ENCODE measurements at places on chromosomes 4 and X.

GRCh38 chrX:153411255-153411987, at the start of gene ZFP92:
Gene ZFP92, plus strand, starts transcription at chrX:153411472. Its CDS starts 6,851 bp downstream, at chrX:153418323.
- DNase-seq: peak; percentile 5

- no peak for DNase-seq
Observed at GRCh38 chrX:135112096-135112729, 8.1 kb downstream of the ETDB start.

DNA sequence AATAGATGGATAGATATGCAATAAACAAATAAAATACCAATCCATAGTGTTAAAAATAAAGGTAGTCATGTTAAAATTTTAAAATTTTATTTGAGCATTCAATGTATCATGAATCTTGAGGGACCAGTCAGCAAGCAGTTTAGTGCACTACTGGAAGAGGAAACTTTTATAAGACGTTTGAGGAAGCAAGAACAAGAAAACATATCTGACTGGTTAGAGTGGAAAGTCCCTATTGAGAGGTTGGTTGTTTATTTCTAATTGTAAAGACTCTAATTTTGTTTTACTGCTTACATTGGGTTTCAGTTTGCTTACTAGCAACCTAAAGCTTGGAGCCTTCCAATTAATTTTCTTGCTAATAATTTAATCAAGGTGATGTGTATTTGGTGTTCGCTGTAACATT, 786.2 kb downstream of the RAB28 start:
- DNase-seq: no peak

DNA sequence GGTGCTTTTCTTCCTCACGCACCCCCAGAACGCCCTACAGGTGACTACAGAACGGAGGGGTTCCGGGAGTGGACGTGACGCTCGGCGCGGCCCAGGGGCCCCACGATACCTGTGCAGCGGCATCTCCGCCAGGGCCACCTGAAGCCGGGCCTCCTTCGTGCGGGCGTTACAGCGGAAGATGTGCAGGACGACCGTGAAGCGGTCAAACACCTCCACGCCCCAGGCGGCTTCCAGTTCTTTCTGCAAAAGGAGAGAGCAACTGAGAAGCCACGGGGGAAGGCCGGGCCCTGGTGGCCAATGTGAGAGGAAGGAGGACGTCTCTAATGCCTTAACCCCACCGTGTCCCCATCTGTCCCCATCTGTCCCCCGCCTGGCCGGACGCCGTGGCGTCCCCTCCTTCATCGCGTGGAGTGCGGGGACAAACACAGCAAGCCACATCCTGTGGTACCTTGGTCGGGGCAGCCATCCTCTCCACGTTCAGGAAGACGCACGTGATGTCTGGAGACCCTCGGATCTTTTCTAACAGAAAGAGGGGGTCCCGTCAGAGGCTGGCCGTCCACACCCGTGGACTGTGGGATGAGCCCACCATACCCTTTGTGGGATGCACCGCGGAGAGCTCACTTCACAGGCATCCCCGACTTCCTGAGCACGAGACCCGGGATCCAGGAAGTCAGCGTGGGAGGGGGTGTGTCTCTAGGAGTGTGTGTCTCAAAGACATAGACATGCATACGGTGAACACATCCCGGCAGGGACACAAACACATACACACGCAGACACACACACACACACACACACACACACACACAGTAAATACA, 3.6 kb downstream of the GTPBP6 start:
- DNase-seq: no peak

DNA sequence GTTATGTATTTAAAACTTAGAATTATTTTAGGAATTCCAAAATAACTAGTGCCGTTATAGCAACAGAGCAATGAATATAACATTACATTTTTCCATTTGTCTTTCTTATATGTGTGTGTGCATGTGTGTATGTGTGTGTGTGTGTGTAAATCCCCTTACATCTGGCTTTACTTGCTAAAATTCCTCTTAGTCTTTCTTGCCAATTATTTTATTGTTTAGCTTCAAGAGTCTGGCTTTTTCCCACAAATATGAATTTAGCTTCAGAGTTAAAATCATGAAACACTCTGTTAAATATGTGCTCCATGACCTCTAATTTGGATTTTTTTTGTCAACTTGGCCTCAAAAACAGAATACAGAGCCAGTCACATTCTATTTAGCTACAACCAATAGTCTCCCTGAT, 18.9 kb downstream of the FGF13 start:
- DNase-seq: no peak

- DNase-seq: no peak
Observed at GRCh38 chrX:109774136-109774535, 41.1 kb upstream of the ACSL4 start.

DNA sequence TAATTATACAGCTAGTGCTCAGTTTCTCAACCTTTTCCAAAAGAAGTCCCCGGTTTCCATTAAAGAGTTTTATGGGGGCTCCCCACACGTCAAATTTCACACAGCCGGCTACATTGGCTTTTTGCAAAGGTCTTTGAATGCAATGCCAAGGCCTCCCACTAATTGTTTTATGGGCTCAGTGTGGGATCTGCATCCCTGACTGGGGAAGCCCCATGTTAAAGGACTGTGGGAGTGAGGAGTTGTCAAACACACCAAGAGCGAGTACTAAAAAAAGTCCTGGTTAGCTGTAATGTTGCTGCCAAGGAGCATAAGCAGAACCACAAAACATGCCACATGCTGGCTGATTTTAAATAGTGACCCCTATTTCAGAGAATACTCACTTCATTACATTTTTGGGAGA, 162.6 kb downstream of the BMPR1B start:
- no peak for DNase-seq

DNA sequence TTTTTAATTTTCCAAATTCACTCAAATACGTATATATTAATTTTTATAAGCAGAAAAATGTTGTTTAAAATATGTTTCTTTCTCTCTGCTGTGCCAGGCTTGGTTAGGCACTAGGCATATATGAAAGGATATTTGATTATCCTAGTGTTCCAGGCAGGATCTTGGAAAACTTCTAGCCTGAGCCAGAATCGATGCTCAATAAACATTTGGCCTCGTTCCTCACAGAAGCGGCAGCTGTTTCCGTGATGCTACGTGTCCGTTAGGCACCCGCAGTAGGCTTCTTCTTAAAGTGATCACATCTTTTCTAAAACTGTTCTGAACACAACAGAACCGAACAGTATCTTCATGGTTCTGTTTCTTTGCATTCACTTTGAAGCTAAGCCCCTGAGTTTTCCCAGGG, 50.1 kb upstream of the CRMP1 start:
- no peak for DNase-seq

GRCh38 chr4:13635286-13635799, 7.8 kb upstream of the BOD1L1 start:
- no peak for DNase-seq

DNA sequence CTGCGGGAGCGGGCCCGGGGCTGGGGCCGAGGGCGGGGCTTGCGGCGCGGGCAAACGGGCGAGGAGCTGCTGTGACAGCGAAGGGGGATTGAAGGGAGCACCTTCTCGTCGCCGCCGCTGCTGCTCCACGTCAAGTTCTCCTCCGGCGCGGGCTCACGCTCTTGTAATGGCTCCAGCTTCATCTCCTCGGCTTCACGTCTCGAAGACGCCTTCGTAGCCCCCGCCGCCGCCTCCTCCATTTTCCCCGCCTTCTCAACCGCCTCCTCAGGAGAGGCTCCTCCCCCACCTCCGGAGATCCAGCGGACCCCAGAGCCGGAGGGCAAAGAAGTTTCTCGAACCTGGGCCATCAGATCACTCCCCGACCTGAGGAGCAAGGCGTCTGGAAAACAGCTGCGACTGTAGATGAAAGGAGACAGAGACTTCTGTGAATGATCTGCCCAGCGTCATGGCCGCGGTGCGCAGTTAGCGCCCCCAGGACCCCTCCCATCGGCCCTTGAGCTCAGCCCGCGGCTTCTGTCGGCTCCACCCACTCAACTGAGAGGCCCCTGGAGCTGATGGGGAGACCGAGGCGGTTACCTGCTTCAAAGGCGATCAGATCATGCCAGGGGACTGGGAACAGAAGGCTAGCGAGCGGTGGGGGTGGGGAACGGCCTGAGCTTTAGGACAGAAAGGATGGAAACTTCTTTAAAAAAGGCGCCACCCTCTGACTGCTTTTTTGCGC, 895 bp downstream of the USP51 start:
- peak; percentile 46 for DNase-seq

DNA sequence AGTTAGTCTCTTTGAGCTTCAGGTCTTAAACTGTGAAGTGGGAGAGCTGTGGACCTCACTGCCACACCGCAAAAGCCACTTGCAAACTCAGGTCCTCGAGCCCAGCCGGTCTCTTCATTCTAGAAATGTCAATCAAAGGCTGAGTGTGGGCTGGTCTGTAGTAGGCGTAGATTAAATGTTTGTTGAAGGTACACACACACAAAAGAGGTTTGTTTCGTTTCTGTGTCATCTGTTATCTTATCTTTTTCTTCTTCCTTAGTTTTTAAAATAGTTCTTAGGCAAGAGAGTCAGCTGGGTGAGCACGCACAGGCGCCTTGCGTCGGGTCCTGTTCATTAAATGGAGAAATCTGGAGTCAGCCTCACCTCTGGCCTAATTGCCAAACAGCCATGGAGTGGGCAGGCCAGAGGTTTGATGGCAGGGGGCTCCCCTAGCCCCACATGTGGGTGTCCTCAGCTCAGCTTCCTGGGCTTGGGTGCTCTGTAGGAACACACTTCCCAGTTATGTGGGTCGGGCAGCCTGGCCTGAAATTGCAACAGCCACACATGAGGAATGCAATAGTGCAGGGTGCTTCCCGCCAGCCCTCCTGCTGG, 836 bp upstream of the PSAPL1 start:
- no peak for DNase-seq

DNA sequence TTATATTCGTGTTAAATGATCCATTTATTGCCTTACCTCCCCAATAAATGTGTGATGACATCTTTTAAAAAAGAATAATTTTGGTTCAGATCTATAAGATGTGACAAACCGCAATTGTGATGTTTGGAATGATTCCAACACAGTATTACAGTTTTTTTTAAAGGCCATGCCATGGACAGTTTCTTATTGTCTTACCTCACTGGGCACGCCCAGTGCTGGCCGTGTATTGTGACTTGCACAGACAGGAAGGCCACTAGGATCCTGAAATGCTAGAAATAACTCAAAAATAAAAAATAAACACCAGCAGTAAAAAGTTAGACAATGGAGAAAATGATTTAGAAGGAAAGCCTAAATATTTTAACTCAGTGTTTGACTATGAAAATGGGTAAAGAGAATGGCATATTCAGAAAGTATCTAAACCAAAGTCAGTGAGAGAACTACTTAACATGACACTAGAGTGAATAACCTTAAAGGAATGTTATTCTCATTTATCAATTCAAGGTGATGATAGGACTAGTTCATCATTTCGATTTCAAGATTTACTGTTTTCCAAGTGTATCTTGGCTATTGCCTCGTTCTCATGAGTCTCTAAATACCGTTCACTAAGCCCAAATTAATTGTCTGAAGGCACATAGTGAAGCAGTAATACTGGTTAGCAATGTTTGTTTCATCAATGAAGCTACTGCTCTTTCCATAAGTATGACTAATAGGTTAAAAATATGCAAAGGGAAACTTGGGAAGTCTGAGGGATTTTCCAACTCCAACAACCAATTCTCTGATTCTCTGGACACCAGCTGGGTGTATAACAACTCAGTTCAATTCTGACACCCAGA, 46.1 kb upstream of the VEGFC start:
- DNase-seq: no peak
